Vagina (tissue), 2 donors: ENCODE measurements at places on chromosomes 12 and 14. TPM values are rescaled to one million over a fixed set of nuclear protein-coding genes. Genes with fewer than 3 reads are reported as not detected.

Gene SERPINA5
- 3.7 TPM for total RNA-seq

Gene HHIPL1
- total RNA-seq = 5.9 TPM

Gene ADAM21
- total RNA-seq = not detected

Gene C14orf132
- 12.0 TPM for total RNA-seq

Gene POLE2
- 4.9 TPM for total RNA-seq

Gene FAM222A
- 1.5 TPM for total RNA-seq

Gene KRT2
- total RNA-seq = 2.0 TPM

- H3K27ac ChIP-seq = no peak overlapping the region
- H3K4me3 ChIP-seq = no peak overlapping the region
- H3K27me3 ChIP-seq = no peaks in the 10 kb centered on the region
- no peaks in the 10 kb centered on the region for H3K36me3 ChIP-seq
- no peak for DNase-seq
These were observed 62.4 kb upstream of the BCL2L14 start for GRCh38 chr12:12008232-12008850.

DNA sequence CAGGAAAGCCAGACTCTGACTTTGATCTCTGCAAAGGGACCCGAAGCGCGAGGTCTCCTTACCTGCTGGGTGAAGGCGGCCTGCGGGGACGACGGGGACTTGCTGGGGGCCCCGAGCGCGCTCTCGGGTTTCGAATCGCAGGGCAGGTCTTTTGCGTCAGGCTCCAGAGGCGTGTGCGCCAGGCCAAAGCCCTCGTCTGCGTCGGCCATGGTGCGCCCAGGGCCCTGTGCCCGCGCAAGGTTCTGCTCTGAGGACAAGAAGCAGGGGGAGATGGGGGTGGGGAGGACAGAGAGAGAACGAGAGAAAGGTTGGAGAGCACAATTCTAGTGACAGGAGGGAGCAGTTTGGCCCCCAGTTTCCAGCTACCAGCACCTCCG, 2.3 kb downstream of the TBX5 start:
- H3K4me1 ChIP-seq = peaks cover 12% of the 10 kb centered on the region
- DNase-seq = no peak
- no peak overlapping the region for H3K27ac ChIP-seq
- H3K36me3 ChIP-seq = no peaks in the 10 kb centered on the region

DNA sequence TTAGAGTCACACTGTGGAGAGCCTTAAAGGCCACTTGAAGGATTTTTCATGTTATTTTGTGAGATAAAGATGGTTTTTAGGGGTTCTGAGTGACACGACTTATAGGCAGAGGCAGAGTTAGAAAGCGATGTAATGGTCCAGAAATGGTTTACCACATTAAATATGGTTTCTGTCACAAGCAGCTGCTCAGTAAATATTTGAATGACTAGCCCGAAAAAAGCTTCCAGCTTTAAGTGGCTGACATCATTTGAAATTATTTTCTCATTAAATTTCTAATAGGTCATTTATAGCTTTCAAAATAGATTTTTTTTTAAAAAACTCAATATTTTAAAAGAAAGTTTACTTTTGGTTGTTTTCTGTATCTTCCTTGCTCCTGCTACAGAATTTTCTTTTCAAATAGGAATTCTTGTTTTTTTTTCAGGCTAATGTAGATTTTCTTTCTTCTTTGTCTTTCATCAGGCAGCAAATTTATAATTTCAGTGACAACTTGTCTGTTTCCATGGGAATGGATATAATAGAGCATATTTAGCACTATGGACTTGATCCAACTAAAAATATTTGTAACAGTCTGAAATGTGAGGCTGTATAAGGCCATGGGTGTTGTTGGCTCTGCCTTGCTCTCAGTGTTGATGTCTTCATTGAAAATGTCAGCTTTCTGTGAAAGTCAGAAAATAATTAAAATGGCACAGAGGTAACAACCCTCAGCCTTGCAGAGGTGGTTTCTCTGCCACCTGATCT, 700.0 kb downstream of the TMTC2 start:
- no peaks in the 10 kb centered on the region for H3K27me3 ChIP-seq
- DNase-seq = no peak
- no peaks in the 10 kb centered on the region for H3K4me1 ChIP-seq
- no peak overlapping the region for H3K4me3 ChIP-seq
- no peak overlapping the region for H3K27ac ChIP-seq
- no peaks in the 10 kb centered on the region for H3K36me3 ChIP-seq

- H3K4me1 ChIP-seq = no peaks in the 10 kb centered on the region
- no peaks in the 10 kb centered on the region for H3K27me3 ChIP-seq
- H3K4me3 ChIP-seq = no peak overlapping the region
These were observed 12.9 kb downstream of the TMEM117 start for GRCh38 chr12:43848786-43849185.

GRCh38 chr12:124759841-124760503, 103.7 kb downstream of the SCARB1 start:
- H3K4me3 ChIP-seq = no peak overlapping the region
- DNase-seq = no peak
- no peaks in the 10 kb centered on the region for H3K36me3 ChIP-seq
- H3K27ac ChIP-seq = no peak overlapping the region
- no peaks in the 10 kb centered on the region for H3K27me3 ChIP-seq

DNA sequence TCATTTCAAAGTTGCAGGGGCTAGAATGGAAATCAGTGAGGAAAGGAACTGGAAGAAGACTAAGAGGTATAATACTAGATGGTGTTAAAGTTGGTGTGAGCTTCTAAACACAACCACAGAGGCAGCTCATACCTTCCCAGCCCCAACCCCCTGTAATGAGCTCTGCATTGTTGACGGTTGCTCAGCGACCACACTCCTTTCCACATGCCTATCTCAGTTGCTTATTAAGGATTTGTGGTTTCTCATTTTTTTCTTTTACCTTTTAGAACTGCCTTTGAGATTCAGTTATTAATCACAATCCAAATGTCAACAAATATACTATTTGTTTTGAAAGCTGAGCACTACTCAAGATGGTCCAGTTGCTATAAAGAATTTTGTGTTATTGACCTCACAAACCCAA, 62.1 kb upstream of the KIF21A start:
- no peaks in the 10 kb centered on the region for H3K27me3 ChIP-seq
- no peaks in the 10 kb centered on the region for H3K4me1 ChIP-seq
- no peak for DNase-seq
- no peaks in the 10 kb centered on the region for H3K36me3 ChIP-seq
- H3K4me3 ChIP-seq = no peak overlapping the region

DNA sequence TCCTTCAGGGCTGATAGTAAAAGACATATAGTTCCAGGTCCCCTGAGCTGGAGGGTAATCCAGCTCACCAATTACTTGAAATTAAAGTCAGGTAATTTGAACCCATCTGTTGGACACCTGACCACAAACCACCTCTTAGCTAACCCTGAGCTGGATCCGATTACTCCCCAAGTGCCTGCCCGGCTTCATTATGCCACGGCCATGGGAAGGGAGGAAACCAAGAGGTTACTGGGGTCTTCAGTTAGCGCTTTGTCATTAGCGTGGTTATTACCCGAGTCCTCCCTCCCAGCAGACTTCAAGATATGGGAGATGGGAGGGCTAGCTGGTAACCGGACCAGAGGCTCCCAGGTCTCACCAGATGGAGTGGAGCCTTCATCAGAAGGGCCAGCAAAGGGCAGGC, 1071.4 kb downstream of the BCL11B start:
- no peak overlapping the region for H3K27ac ChIP-seq
- no peak for DNase-seq
- H3K27me3 ChIP-seq = no peaks in the 10 kb centered on the region
- H3K4me3 ChIP-seq = no peak overlapping the region
- H3K4me1 ChIP-seq = no peaks in the 10 kb centered on the region
- H3K36me3 ChIP-seq = no peaks in the 10 kb centered on the region

- H3K4me3 ChIP-seq = no peak overlapping the region
- no peaks in the 10 kb centered on the region for H3K36me3 ChIP-seq
- DNase-seq = no peak
- H3K27me3 ChIP-seq = no peaks in the 10 kb centered on the region
These were observed 196.6 kb upstream of the DCN start for GRCh38 chr12:91379051-91379775.

DNA sequence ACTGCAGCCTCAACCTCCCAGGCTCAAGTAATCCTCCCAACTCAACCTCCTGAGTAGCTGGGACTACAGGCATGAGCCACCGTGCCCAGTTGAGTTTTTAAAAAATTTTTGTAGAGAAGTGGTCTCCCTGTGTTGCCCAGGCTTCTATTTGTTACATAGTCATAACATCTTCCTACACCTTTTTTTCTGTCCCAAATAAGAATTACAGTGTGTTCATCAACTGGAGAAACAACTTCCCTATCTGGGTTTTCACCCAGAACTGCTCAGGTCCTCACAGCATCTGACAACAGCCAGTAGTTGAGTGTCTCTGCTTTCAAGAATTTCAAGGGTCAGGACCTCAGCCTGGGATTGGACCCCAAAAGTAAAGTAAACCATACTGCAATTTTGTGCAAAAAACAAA, 235.2 kb upstream of the AMIGO2 start:
- peaks cover 6% of the 10 kb centered on the region for H3K4me1 ChIP-seq
- no peak overlapping the region for H3K4me3 ChIP-seq
- H3K27me3 ChIP-seq = no peaks in the 10 kb centered on the region

GRCh38 chr12:117970334-117970733, 1.5 kb upstream of the KSR2 start:
- H3K4me3 ChIP-seq = no peak overlapping the region
- no peak overlapping the region for H3K27ac ChIP-seq
- no peaks in the 10 kb centered on the region for H3K27me3 ChIP-seq

DNA sequence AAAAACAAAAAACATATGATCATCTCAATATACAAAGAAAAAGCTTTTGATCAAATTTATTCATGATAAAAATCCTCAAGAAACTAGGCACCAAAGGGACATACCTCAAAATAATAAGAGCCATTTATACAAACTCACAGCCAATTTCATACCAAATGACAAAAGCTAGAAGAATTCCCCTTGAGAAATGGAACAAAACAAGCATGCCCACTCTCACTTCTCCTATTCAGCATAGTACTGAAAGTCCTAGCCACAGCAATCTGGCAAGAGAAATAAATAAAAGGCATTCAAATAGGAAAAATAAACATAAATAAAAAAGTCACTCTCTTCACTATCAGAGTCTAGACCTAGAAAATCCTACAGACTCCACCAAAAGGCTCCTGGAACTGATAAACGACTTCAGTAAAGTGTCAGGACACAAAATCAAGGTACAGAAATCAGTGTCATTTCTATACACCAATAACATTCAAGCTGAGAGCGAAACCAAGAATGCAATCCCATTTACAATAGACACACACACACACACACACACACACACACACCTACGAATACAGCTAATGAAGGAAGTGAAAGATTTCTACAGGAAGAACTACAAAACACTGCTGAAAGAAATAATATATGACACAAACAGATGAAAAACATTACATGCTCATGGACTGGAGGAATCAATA, 1486.2 kb upstream of the SEL1L start:
- no peak overlapping the region for H3K27ac ChIP-seq
- H3K36me3 ChIP-seq = no peaks in the 10 kb centered on the region

DNA sequence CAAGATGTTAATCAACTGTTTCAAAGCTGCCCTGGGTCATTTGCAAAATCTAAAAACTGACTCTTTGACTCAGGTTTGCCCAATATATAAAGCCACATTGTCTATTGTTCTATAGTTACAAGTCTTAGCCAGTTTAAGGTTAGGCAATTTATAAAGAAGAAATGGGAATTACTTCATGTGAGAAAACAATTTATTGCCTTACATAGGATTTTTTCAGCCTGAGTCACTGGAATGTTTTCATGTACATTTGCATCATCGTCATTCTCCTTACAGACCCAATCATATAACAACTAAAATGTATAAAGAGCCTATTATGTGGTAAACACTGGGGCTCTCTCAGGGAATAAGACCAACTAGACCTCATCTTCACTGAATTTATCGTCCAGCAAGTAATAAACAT, 100.3 kb upstream of the PLEKHG7 start:
- DNase-seq = no peak
- peaks cover 12% of the 10 kb centered on the region for H3K4me1 ChIP-seq
- H3K27ac ChIP-seq = no peak overlapping the region
- H3K4me3 ChIP-seq = no peak overlapping the region
- H3K27me3 ChIP-seq = no peaks in the 10 kb centered on the region

DNA sequence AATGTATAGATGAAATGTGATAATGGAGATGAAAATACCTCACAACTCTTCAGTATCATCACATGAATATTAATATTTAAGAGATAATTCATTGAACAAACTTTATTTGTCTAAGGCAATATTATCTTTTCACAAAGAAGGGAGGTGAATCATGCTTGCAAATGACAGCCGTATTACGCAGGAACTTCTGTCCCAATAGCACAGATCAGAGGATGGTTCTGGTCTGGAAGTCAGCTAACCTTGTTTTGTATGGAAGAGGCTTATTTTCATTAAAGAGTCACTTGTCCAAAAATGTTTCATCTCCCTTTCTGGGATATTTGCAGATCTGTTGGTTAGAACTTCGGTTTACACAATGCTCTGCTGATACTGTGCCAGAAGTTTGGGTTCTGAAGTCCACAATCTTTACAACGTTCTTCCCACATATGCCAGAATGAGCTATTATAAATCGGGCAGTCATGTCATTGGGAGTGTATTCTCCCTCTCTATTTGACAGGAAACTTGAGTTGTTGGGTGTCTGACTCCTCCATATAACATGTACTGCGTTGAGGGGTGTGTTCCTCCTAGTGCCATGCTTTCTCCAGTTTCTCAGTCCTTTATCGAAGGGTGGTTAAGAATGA, 29.8 kb downstream of the YY1 start:
- H3K27me3 ChIP-seq = no peaks in the 10 kb centered on the region
- H3K36me3 ChIP-seq = peaks cover 7% of the 10 kb centered on the region
- no peak overlapping the region for H3K27ac ChIP-seq
- peaks cover 25% of the 10 kb centered on the region for H3K4me1 ChIP-seq
- H3K4me3 ChIP-seq = no peak overlapping the region

GRCh38 chr12:8697476-8698131, at the start of gene RIMKLB:
Gene RIMKLB, plus strand, starts transcription at chr12:8697991. Its CDS starts 15,876 bp downstream, at chr12:8713867.
- no peaks in the 10 kb centered on the region for H3K27me3 ChIP-seq
